ENCODE measurements at places on chromosomes 12 and 14. TPM values are rescaled to one million over a fixed set of nuclear protein-coding genes. Genes with fewer than 3 reads are reported as not detected.

RNF212B gene
- total RNA-seq, result 0.51 TPM

- no peak for DNase-seq
- H3K4me1 ChIP-seq, result peaks cover 1% of the 10 kb centered on the region
- no peak overlapping the region for H3K4me3 ChIP-seq
- no peaks in the 10 kb centered on the region for H3K27me3 ChIP-seq
These were observed 59.8 kb downstream of the MARK3 start for GRCh38 chr14:103444837-103445524.

- no peaks in the 10 kb centered on the region for H3K27me3 ChIP-seq
- no peak for DNase-seq
- H3K27ac ChIP-seq, result no peak overlapping the region
These were observed 22.3 kb downstream of the PLEKHG3 start for GRCh38 chr14:64726585-64726890.

DNA sequence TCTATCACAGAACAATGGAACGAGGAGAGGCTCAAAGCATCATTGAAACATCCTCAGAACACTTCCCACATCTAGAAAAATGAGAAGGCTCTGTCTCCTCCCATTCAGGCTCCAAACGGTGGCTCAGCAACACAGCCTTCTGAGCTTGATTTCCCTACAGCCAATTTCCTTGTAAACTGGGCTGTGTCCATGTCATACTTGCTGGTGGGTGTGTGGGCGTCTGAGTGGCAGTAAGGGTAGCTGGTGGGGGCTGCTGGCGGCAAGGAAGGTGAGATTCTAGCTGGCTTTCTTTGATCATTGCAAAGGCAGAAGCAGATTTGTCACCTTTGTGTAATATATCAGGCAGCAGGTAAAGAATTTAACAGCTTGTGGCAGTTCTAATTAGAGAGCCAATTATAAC, 163.7 kb downstream of the CALM1 start:
- no peak overlapping the region for H3K4me3 ChIP-seq
- no peaks in the 10 kb centered on the region for H3K27me3 ChIP-seq
- H3K36me3 ChIP-seq, result no peaks in the 10 kb centered on the region
- no peak overlapping the region for H3K27ac ChIP-seq
- no peak for DNase-seq

All from liver (tissue), 10 donors.